A673 (cell line): ENCODE measurements at places on chromosomes 11 and 22. TPM values are rescaled to one million over a fixed set of nuclear protein-coding genes. Genes with fewer than 3 reads are reported as not detected.

GRCh38 chr22:46355996-46356471 lies 20.5 kb downstream of the TRMU start:
- DNase-seq = no peak

GRCh38 chr11:28615542-28615941 lies 507.4 kb downstream of the METTL15 start:
- peak; percentile 63 for DNase-seq

GRCh38 chr22:49243965-49244364 lies 583.7 kb downstream of the BRD1 start:
- DNase-seq = no peak

Gene CSNK2A3
- total RNA-seq = 1.1 and 1.4 TPM in 2 replicates

Gene OR2D2
- not detected in 2 replicates for total RNA-seq

GRCh38 chr11:131677828-131678470 lies 307.5 kb downstream of the NTM start:
- no peak for DNase-seq

DNA sequence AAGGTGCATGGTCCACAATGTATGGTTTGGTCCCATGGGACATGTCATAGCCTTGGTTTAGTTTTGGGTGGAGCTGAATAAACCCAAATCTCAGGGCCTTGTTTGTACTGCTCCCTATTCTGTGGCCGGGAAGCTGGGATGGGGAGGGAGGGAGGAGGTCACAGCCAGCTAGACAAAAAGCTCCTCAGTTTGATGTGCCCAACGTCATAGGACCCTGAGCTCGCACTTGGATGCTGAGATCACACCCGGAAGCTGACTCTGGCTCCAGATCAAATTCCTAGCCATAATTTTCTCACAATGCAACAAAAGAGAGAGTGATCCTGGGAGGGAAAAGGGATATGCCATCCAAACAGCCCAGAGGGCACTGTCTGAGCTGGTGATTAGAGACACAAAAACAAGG lies 1.5 kb downstream of the HSPB2 start:
- peak; percentile 68 for DNase-seq

DNA sequence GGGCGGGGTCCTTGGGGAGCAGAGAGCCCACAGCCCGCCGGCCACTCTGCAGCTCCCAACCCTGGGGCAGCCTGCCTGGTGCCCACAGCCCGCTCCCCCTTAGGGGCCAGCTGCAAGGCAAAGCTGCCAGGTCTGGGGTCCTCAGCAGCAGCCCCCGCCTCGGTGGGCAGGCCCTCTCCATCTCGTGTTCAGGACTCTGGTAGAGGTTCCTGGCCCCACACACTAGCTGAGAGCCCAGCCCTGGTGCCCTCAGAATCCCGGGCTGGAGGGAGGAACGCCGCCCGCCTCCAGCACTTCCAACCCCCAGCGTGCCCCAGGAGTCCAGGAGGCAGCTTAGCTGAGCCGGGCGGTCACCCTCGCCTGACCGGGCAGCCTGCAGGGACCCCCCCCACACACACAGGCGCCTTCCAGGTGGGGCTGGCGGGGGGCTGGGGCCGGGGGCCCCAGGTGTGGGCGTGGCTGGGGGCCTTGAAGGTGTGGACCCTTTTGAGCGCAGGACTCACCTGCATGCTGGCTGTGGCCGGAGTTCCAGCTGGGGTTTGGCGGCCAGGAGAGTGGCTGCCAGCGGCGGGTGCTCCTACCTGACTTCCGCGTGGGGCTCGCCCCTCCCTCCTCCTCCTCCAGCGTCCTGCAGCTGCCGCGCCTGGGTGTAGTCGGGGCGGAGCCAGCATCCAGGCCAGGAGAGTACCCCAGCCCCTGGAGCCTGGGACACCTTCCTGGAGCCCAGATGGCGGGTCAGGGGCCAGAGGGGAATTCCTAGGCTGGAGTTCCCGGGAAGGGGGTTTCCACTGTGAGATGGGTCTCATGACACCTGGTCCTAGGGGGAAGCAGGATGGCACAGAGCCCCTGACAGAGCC lies at the start of gene ANO9:
ANO9 (minus strand) TSS at position 594 of the 857 bp plus-strand sequence; CDS start at position 509, 85 bp downstream.
- DNase-seq = no peak

Gene ELF5
- not detected in 2 replicates for total RNA-seq

- DNase-seq = no peak
These were observed 36.8 kb downstream of the WNT11 start for GRCh38 chr11:76169473-76169896.

DNA sequence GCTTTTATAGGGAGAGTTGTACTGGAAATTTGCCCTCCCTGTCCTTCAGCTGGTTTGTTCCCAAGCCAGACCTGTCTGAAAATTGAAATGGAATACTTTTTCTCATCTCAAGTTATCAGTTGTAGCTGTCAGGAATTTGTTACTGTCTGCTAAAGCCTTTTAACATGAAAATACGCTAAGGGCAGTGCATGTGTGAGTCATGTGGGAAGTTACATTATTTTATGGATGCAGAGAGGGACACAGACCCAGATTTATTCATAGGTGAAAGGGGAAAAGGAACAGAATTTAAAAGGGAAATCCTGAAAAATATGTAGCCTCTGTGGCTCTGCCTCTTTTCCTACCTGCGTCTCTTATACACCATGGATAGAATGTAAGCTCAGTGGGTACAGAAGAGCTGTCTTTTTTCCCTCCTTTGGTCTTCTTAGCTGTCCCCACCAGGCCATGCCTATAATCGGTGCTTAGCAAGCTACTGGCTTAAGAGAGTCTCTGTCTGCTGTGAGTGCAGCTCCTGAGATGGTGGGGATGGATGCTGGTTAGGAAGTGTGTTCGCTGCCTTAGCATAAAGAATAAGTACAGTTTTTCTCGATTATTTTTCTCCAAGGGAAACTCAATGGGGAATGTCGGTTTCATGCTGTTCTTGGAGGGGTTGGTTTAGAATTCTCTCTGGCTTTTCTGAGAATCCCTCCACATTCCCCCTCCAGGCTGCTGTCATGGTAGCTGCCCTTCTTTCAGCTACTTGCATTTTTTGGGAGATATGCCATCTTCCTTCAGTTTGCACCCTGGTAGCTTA lies 166.8 kb downstream of the TEAD1 start:
- DNase-seq = peak; percentile 17

- no peak for DNase-seq
These were observed 3.9 kb upstream of the OPCML start for GRCh38 chr11:133536198-133536597.

Gene ZNF280A
- total RNA-seq = not detected in 2 replicates

GRCh38 chr11:110177086-110177456 lies 83.9 kb downstream of the ZC3H12C start:
- DNase-seq = no peak

DNA sequence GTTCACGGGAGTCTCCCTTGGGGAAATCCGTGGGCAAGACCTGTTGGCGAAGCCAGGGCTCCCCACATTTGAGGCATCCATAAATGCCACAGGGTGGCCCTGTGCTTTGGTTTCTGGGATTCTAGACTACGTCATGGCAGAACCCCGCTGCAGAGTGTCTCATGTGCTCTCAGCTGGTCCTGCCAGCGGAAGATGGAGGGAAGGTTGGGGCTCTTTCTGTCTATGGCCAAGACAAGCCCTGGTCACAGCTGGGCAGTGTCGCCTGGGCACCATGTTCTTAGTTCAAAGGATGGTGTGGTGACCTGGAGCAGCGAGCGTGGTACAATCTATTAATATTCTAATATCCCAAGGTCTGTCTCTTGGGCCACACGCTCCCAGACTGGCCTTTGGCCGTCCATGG lies 511.7 kb downstream of the TBC1D22A start:
- no peak for DNase-seq

Gene H19
- not detected in 2 replicates for total RNA-seq

- no peak for DNase-seq
These were observed 48.9 kb downstream of the CDPF1 start for GRCh38 chr22:46201059-46201757.

GRCh38 chr22:32378707-32379272 lies 21.1 kb downstream of the RFPL3 start:
- DNase-seq = peak; percentile 75

- no peak for DNase-seq
These were observed 27.9 kb downstream of the DDX6 start for GRCh38 chr11:118763041-118763440.

GRCh38 chr22:21861851-21862250 lies 5.6 kb downstream of the MAPK1 start:
- DNase-seq = no peak

Gene ANKK1
- 0.39 and 0.43 TPM in 2 replicates for total RNA-seq

Gene DDTL
- total RNA-seq = not detected in 2 replicates

DNA sequence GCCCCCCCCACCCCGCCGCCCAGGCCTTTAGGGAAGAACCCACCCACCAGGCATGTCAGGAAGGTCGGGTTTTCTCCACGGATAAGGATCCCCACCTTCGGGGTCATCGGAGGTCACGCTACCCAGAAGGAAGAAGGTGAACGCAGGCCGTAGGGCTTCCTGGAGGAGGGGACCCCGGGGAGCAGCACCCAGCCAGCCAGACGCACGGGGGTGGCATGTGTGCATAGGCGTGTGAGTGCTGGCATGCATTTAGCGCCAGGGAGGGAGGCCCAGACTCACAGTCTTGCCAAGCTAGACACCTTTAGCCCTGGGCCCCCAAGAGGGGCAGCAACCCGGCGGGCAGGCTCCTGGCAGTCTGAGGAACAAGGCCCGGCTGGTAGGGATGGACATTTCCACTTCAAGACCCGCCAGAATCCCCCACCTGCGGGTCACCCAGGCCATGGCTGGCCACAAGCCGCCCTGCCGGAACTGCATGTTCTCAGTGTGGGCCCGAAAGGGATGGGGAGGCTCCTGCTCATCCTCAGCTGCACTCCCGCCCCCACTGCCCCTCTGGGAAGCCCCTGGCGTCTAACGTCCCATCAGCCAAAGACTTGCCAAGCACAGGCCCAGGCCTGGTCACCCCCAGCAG lies 16.7 kb upstream of the PIM3 start:
- DNase-seq = no peak

Gene MMP1
- total RNA-seq = 610 and 815 TPM in 2 replicates

- DNase-seq = no peak
These were observed 3.6 kb upstream of the MDK start for GRCh38 chr11:46377831-46378230.

Gene BEST1
- 5.3 and 8.6 TPM in 2 replicates for total RNA-seq

GRCh38 chr11:58659910-58660570 lies 37.6 kb downstream of the CNTF start:
- DNase-seq = no peak

- no peak for DNase-seq
These were observed 246.6 kb downstream of the TMEM135 start for GRCh38 chr11:87284306-87284705.

- DNase-seq = no peak
These were observed 76.9 kb upstream of the CADM1 start for GRCh38 chr11:115580927-115581680.

- DNase-seq = no peak
These were observed 7.2 kb upstream of the PLXNB2 start for GRCh38 chr22:50314455-50315288.

Gene SLC25A18
- total RNA-seq = 0.35 and 0.45 TPM in 2 replicates

DNA sequence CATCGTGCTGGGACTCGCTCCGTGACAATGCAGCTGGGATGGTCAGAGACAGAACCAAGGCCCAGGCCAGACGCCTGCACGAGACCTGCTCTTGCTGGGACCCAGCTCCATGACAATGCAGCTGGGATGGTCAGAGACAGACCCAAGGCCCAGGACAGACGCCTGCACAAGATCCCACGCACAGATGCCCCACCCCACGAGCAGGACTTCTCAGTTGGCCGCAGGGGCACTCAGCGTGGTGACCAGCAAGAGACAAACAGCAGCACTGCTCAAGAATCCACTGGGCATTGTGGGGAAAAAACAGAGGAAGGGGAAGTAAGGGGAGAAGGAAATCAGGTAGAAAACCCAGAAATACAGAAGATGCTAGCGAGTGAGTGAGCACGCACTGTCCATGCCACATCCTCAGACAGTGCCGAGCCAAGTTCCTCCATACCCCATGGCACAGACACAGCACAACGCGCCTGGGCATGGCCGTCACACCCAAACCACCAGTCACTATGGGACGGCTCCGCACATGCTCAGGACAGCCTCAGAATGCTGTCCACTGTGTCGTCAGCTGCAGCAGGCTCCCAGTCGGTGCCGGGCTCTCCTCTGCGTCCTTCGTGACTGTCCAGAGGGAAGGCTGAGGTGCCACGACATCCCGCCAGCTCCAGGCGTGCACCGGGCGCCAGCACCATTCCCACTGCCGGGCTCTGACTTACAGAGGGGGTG lies 44.5 kb downstream of the BRD1 start:
- DNase-seq = no peak

GRCh38 chr11:1450949-1451710 lies 35.4 kb downstream of the MOB2 start:
- DNase-seq = no peak

Gene CDC42BPG
- total RNA-seq = 4.6 and 6.6 TPM in 2 replicates

- DNase-seq = peak; percentile 16
These were observed 60.3 kb downstream of the CWF19L2 start for GRCh38 chr11:107397357-107397756.

Gene CYP2D6
- 2.4 and 2.8 TPM in 2 replicates for total RNA-seq

- no peak for DNase-seq
These were observed 294.6 kb downstream of the MIAT start for GRCh38 chr22:26952004-26952403.

Gene DNAJB7
- total RNA-seq = not detected in 2 replicates

- no peak for DNase-seq
These were observed 10.0 kb downstream of the RRP7A start for GRCh38 chr22:42509548-42509947.

DNA sequence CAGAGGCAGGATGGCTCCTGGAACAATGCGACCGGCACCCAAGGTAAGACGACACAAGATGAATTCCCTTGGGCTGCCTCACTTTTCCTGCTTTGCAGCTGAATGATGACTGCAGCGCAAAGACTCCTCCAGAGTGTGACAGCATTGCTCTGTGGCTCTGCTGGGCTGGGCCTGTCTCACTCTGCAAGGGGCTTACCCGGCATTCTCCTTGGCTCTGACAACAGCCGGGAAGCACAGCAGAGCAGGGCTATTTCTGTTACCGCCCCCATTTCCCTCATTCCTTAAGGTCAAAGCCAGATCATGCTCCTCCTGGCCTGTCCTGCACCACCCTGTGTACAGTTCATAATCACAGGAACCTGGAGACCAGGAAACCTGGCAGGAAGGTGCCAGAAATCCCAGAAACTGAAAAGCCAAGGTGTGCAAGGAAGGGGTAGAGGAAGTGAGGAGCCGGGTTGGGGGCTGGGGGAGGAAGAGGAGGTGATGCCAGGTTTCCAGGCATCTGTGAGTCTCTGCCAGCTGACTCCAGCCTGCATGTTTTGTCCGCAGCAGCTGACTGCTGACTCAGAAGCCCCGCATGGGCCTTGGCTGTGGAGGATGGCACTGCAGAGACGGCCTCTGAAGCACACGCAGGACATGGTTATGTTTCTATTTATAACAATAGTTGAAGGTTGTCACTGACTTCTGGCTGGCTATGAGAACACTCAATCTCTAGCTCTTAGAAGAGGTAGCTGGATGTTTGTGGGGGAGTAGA lies 113.6 kb downstream of the MICAL3 start:
- DNase-seq = peak; percentile 29

GRCh38 chr22:36873614-36874308 lies 13.0 kb downstream of the NCF4 start:
- DNase-seq = peak; percentile 54

- DNase-seq = no peak
These were observed 1673.2 kb downstream of the LRRC4C start for GRCh38 chr11:39786281-39786680.

- no peak for DNase-seq
These were observed 47.8 kb downstream of the SPATA19 start for GRCh38 chr11:133797554-133797953.

DNA sequence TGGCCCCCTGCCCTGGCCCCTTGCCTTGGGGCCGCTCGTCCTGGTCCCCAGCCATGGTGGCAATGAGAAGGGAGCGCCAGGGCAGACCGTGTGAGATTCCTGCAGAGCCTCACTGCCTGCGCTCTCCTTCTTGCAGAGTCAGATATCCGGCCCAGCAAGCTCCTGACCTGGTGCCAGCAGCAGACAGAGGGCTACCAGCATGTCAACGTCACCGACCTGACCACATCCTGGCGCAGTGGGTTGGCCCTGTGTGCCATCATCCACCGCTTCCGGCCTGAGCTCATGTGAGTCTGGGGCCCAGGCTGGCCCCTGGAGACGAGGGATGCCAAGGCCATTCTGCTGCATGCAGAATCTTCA lies 114.1 kb downstream of the MICAL2 start:
- no peak for DNase-seq
